Astrocyte of the hippocampus (primary cell): ENCODE measurements at places on chromosomes 7 and 10.

GRCh38 chr10:112298581-112298980, 15.4 kb downstream of the TECTB start:
- no peak for DNase-seq

- no peak for DNase-seq
Measured at GRCh38 chr10:75375838-75376237, 25.7 kb downstream of the ZNF503 start.

- no peak for DNase-seq
Measured at GRCh38 chr10:57880446-57881227, 387.1 kb downstream of the IPMK start.

DNA sequence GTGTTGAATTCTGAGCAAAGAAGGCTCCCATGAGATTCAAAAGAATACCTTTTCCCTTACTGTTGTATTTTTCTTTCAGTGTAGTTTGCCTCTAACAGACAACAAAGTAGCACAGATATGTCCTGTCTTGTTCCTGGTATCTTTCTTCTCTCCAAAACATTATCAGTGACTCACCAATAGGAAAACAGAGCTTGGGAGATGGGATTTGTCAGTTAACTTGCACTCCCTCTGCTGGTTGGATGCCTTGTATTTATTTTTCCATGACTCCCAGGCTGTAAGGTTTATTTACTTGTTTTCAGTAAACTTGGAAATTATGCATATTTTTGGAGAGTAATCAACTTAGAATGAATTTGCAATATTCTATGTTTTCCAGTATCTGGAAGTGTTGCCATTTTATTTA, 129.7 kb downstream of the SAMD9 start:
- DNase-seq = peak; percentile 57

DNA sequence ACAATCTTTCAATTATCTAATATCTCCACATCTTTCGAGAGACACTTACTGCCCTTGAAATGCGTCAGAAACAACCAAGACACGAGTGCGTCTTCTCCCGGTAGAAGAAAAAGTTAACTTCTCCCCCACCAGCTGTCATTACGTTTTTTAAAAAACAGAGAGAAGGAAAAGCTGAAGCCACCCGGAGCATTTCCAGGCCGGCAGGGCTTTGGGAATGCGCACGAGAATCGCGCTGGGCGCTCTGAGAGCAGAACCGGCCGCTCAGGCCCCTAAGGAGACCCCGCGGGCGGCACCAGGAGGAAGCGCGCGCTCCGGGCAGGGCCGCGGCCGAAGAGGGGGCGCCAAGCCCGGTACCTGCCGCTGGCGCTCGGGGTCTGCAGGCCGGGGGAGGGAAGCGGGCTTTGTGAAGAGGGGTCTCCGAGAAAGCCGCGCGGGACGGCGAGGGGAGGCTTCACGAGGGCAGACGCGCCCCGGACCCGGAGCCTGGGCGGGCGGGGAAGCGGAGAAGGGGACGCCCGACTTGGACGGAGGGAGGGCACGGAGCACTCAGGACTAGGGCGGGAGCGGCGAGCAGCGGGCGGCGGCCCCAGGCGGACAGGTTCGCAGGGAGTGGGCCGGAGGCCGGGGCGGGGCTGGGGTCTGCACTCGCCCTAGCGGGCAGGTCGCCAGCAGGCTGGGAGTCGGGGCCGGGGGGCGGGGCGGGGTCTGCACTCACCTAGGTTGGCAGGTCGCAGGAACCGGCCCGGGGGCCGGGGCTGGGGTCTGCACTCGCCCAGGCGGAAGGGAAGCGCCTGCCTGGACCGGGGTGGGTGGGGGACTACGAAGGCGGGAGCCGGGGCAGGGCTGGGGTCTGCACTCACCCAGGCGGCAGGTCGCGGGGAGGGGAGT, 932 bp downstream of the ESYT2 start:
- DNase-seq = peak; percentile 71

GRCh38 chr7:1323178-1324027, 90.7 kb downstream of the UNCX start:
- no peak for DNase-seq

DNA sequence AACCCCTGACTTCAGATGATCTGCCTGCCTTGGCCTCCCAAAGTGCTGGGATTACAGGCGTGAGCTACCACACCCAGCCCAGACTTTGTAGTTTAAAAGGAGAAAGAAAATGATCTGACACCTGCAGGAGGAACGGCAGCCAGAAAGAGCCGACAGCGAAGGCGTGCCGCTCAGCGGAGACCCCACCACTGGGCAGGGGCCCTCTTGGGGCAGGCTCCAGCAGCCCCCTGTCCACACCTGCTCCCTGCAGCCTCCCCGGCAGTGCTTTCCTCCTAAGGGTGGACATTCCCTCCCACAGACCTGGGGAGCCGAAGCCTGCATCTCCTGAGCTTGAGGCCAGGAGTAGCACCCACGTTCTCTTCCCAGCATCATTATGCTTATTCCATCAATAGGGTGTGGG, 19.2 kb upstream of the CNPY1 start:
- DNase-seq = no peak

GRCh38 chr7:120949998-120950538, 509 bp upstream of the ING3 start:
- no peak for DNase-seq

DNA sequence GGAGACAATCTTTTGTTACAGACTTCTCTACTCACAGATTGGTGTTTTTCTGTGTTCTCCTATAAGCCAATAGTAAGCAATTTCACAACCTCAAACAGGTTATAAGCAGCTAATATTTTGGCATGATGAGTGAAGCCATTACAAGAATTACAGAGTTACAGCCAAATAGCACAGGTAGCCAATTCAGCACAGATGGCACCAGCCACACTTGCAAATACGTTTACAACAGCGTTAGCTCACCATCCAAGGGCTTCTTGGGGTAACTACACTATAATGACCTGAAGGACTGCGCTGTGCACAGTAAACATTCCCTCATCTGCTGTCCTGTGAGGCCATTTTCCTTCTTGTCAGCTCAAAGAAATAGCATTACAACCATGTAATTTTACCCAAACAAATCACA, 428.6 kb downstream of the TCERG1L start:
- no peak for DNase-seq

DNA sequence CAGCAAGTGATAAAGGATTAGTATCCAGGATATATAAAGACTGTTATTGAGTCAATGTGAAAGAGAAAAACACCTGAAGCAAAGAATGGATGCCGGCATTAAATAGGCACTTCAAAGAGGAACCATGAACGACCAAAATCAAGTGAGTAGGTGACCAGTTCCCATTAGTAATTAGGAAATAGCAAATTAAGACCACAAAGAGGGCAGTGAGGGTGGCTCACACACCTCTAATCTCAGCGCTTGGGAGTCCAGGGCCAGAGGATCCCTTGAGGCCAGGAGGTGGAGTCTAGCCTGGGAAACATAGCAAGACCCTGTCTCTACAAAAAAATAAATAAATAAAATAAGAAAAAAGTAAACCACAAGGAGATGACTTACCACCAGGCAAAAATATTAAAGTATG, 1.5 kb upstream of the ANTXRL start:
- no peak for DNase-seq

DNA sequence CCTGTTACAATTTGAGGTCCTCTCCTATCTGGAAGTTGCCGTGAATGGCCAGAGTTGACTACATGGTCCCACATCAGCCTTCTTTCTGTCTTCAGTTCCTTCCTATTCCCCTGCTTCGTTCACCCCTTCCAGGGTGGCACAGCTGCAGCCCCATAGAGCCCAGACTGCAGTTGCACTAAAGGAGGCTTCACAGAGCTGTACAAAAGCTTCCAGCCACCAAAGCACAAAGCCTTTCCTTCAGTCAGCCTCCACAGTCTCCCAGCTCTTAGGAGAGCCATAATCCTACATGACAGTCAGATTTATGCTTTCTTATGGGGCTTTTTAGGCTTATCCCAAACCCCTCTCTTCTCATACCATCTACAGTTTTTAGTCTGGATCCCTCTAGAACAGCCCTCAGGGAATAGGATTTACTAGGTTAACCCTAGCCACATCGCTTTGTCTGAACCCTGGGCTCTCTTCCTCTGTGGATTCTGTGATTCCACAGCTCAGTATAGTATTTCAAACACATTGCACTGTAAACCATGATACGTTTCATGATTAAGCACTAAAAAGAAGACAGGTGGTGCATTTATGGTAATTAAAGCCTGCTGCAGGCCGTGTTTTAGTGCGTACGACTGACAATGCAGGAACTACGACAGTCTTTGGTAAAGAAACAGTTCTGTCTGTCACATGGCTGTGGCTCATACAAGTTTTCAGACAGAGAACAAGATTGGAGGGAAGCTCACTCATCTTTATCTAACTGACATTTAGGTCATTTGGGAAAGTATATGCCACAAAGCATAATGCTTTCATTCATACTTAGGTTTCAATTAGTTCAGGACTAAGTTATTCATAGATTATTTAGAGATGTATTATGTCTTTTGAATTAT, 208.3 kb upstream of the KMT2E start:
- DNase-seq = no peak

DNA sequence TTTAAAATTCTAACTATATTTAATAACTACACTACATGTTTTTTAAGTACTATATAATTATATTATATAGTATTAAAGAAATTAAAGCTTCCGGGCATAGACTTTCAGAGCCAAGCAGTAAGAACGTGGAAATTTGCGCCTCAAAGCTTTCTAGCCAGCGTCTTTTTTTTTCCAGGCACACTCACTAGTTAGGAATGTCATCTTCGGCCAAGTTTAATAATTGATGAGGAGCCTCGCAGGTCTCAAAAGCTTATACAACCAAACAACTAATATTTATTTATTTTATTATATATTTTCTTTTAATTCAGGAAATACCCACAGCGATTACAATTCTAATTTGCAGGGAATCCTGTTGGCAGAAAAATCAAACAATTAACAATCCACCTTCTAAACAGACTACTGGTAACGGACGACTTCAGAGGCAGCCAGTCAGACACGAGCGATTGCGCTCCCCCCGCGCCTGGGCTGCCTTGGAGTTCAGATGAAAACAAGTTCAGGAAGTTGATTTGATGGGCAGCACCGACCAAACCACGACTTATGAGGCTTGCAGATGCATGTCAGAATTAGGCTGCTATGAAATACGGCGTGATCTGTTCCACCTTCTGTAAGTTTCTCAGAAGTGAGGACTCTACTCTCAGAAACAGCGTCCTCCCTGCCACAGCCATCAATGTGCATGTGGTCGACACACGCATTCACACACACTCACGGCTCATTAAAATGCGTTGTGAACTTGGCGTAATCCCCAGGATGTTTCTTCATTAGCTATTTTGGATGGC, 431.8 kb upstream of the MGMT start:
- peak; percentile 21 for DNase-seq

- peak; percentile 49 for DNase-seq
Measured at GRCh38 chr10:24449321-24449740, 240.4 kb downstream of the KIAA1217 start.

GRCh38 chr10:29245476-29245875, 43.4 kb upstream of the LYZL1 start:
- DNase-seq = peak; percentile 42

- no peak for DNase-seq
Measured at GRCh38 chr10:124605001-124605370, 139.2 kb downstream of the FAM53B start.

GRCh38 chr10:125344573-125345171, 184.3 kb upstream of the CTBP2 start:
- no peak for DNase-seq

DNA sequence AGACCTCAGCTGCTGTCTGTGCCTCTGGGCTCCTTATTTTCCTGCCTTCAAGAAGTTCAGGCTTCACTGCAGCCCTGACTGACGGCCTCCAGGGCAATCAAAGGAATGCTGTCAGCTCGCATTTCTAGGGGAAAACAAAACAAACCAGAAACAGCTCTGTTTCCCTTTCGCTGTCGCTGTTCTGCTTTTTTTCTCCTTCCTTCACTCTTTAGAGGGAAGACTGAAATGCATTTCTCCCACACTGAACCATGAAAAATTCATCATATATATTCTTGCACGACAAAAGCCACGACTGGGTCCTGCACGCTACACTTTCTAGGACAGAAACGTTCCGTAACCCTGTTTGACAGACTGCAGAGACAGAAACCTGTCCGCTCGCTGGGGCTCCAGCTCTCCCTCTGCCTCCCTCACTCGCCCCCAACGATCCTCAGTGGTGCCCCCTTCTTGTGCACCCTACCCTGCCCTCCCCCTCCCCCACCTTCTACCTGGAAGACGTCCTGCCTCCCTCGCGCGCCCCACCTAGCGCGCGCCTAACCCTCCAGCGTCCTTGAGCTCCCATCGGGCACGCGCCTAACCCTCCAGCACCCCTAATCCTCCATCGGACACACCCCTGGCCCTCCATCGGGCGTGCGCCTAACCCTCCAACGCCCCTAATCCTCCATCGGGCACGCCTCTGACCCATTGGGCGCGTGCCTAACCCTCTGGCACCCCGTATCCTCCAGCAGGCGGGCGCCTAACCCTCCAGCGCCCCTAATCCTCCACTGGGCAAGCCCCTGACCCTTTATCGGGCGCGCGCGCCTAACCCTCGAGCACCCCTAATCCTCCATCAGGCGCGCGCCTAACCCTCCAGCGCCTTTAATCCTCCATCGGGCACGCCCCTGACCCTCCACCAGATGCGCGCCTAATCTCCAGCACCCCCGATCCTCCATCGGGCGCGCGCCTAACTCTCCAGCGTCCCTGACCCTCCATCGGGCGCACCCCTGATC, 37.1 kb downstream of the SVOPL start:
- DNase-seq = peak; percentile 65

DNA sequence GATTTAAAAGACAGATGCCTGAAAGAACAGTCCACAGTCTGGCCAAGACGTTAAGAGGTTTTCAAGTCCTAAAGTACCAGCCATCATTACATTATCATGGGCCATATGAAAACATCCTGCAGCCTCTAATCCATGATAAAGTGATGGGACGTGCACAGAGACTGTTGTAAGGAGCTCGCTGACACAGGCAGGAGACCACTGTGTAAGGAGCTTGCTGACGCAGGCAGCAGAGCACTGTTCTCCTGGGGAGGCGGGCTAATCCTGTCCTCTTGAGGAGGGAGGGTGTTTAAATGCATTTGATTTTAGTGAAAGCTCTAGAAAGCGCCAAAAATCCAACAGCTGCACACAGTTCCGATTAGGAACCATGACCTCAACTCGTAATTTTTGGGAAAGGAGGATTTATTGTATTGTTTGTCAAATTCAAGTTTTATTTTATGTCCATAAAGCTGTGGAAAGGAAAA, 16.9 kb downstream of the SVIL start:
- DNase-seq = no peak

DNA sequence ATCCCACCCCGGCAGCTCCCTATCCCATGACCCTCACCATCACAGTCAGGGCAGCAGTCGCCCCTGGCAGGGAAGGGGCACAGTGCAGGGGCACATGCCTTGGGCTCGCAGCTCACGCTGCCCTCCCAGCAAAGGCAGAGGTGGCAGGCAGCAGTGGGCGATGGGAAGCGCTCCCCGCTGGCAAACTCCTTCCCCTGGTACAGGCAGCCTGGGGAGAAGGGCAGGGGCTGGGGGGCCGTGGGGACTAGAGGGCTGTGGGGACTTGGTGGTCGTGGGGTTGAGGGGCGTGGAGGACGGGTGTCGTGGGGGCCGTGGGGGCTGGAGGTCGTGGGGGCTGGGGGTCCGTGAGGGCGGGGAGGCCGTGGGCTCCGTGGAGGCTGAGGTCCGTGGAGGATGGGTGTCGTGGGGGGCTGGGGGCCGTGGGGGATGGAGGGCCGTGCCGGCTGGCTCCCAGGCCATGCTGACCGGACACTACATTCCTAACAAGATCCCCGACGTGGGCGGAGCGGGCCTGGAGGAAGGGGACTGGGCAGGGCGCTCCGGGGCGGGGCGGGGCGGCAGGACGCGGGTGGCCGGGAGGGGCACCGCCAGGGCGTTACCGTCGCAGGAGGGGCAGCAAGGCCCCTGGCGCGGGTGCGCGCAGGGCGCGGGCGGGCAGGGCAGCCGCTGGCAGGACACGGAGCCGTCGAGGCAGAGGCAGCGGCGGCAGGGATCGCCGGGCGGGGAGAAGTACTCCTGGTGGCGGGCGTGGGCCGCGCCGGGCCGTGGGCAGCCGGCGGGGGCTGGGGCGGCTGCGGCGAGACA, 20.0 kb downstream of the KCP start:
- DNase-seq = peak; percentile 21
